Tibial artery (tissue), 4 donors: ENCODE measurements at places on chromosomes 6 and 20.
A peak's percentile ranks its signal among the peaks of the same experiment; 100 is the strongest.

- no peak for DNase-seq
Measured at GRCh38 chr20:49786196-49786595, 26.4 kb upstream of the SLC9A8 start.

- DNase-seq = no peak
Measured at GRCh38 chr6:30167101-30167500, 3.8 kb downstream of the TRIM15 start.

DNA sequence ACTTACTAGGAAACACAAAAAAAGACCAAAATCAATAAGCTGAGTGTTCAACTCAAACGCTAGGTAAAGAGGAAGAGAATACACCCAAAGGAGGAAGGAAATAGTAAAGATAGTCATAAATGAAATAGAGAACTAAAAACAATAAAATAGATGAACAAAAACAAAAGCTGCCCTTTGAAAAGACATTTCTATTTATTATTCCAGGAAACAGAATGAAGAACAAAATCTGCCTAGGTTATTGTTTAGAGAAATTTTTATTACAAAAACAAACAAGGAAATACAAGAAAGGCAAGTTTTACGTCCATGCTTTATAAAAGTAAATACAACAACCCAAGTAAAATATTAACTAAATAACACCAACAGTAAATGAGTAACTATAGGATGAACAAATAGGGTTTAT lies 20.1 kb downstream of the HLA-DMB start:
- no peak for DNase-seq

- no peak for DNase-seq
Measured at GRCh38 chr6:11885159-11885558, 106.6 kb upstream of the ADTRP start.

- DNase-seq = no peak
Measured at GRCh38 chr6:130132286-130132701, 90.5 kb downstream of the SAMD3 start.

DNA sequence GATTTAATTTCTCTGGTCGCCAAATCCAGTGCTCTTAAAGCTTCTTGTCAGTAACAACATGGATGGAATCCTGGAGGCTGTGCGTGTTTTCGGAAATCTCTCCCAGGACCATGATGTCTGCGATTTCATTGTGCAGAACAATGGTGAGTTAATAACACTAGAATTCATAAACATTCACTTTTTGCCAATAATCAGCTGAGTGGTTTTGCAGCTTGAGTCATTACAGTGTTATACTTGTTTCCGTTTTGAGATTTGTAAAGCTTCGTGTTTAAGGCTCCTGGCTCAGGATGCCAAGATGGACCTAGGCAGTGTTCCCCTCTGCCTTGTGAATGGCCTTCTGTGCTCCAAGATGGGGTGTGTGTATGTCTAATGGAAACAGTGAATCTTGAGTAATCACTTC lies 113.8 kb downstream of the ARMC2 start:
- no peak for DNase-seq

DNA sequence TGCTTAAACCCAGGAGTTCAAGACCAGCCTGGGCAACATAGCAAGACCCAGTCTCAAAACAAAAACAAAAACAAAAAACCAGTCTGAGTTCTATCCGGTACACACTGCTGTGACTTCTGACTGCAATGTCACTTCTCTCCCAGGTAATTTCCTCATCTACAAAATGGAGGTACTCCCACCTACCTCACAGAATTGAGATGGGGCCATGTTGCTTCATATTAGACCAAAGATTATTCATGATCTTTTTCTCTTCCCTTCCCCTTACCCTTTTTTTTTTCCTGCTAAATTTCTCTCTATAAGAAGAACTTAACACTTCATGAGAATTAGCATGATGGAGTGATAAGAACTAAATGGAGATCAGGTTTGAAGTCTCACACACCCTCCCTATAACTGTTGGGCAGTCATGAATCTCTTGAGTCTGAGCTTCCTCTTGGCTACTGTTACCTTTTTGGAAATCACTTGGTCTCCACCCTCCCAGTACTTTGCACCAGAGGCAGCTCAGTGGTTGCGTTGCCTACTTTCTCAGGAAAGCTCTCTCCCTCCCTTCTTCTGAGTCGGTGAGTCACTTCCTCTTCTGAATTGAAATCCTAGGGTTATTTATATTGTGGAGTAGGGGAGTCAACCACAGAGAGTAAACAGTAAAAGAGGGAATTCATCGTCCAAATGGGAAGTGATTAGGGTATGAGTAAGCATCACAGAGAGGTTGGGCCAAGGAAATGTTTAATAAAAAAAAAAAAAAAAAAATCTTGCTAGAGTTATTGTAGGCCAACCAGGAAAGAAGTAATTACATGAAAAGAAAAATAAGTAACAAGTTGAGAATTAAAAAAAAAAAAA lies 59.9 kb upstream of the MAP7 start:
- peak; percentile 84 for DNase-seq

GRCh38 chr20:58842276-58842675 lies 8.4 kb downstream of the GNAS-AS1 start:
- DNase-seq = no peak

DNA sequence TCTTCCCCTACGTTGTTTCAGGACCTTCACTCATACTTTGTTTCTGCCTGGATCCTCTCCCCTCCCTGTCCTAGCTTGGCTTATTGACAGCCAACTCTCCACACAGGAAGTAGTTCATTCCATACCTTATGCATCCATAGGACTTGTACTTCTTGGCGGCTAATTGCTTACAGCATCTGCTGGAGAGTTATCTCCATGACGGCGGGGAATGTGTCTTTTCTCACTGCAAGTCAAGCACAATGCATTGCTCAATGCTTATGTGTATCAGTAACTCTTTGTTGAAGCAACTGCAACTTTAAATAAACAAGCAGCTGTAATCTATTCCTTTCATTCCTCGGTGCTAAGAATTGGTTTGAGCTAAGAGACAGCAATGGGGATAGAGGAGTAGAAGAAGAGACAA lies 551.3 kb upstream of the EPHA7 start:
- DNase-seq = no peak

- no peak for DNase-seq
Measured at GRCh38 chr6:22221630-22222029, 75.2 kb downstream of the PRL start.

DNA sequence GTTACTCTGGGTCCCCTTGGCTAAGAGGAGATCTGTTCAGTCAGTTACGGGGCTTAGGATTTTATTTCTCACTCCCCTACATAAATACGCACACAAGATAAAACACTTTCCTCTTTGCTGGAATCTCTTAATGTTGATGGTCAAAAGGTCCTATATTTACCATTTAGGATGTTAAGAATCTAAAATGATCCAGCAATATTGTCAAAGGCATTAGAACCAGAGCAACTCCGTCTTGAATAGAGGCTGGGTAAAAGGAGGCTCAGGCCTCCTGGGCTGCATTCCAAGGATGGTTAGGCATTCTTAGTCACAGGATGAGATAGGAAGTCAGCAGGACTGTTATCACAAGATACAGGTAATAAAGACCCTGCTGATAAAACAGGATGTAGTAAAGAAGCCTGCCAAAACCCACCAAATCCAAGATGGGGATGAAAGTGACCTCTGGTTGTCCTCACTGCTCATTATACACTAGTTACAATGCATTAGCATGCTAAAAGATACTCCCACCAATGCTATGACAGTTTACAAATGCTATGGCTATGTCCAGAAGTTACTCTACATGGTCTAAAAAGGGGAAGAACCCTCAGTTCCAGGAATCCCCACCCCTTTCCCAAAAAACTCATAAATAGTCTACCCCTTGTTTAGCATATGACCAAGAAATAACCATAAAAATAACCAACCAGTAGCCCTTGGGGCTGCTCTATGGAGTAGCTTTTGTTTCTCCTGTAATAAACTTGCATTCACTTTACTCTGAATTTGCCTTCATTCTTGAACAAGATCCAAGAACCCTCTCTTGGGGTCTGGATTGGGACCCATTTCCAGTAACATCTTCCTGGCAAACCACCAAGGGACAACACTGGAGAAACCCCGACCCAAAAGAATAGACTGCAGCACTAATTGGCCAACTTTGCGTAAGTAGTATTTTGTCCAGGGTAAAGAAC lies 107.5 kb downstream of the DTNBP1 start:
- no peak for DNase-seq

DNA sequence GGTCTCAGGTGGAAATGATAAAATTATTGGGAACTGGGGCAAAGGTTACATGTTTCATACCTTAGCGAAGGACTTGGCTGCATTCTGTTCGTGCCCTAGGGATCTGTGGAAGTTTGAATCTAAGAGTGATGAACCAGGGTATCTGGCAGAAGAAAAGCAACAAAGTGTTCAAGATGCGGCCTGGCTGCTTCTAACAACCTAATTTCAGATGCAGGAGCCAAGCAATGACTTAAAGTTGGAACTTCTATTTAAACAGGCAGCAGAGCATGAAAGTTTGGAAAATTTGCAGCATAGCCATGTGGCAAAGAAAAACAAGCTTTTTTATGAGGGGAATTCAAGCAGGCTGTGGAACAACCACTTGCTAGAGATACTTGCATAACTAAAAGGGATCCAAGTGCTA lies 73.5 kb downstream of the CD24 start:
- DNase-seq = no peak

GRCh38 chr20:11520596-11520995 lies 397.1 kb upstream of the BTBD3 start:
- DNase-seq = no peak

DNA sequence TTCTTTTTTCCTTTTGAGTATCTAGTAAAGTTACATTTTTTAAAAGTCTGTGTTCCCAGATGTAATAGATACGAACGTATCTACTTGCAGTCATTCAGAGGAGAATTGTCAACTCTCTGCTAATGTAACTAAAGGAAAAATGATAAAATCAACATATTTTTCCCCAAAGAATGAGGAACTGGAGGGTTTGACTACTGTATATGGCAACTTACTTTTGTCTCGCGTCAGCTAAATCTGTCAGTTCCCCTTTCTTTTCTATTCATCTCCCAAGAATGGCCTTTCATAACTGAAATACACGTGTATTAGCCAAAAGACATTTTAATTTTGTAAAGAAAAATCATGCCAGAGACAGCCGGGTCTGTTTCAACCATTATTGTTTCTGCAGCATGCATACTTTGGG lies 5.4 kb downstream of the EYA2 start:
- no peak for DNase-seq

DNA sequence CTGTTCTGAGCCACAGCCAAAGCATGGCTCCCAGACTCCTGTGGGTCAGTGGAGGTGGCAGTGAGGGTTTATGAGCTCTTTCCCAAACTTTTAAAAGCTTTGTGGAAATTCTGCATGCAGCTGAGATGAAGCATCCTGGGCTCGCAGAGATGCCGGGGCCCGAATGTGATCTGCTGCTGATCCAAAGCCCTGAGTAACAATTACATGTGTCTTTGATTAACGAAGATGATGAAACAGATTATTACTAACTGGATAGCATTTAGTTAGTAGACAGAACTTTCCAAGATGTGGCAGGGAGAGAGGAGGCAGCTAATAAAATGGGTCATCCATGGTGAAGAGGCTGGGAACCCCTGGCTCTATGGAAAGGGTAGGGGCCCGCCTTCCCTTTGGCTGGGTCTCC lies 43.9 kb upstream of the MDFI start:
- no peak for DNase-seq

- peak; percentile 59 for DNase-seq
Measured at GRCh38 chr6:134176264-134176975, 124.0 kb upstream of the SLC2A12 start.
